Activated T-helper 17 cell treated with anti-CD3 and anti-CD28 coated beads, Interleukin-2, amount 50 U/mL, for 72 hours (primary cell): ENCODE measurements at places on chromosomes 1 and 21.
A peak's percentile ranks its signal among the peaks of the same experiment; 100 is the strongest.

DNA sequence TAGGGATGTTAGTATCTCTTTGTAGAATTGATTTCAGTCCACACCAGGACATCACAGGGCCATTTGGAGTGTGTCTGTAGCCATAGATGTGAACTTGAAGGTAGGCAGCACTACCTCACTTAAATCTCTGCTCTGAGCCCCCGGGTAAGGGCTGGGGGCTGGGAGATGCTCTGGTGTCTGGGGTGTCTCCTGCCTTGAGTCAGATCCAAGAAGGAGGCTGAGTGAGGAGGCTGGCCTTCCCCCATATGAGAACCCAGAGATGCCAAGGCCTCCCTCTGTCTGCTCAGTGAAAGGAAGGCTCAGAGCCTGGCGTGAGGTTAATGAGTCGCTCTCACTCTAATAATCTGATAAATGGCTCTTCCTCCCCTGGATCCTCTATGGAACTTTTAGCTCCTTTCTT, 161.6 kb downstream of the ACTL8 start:
- no peak for ATAC-seq
- no peaks in the 10 kb centered on the region for H3K36me3 ChIP-seq
- H3K27ac ChIP-seq: no peak overlapping the region
- peaks cover 41% of the 10 kb centered on the region for H3K27me3 ChIP-seq
- H3K4me3 ChIP-seq: no peak overlapping the region
- H3K4me1 ChIP-seq: no peaks in the 10 kb centered on the region

- peaks cover 26% of the 10 kb centered on the region for H3K4me1 ChIP-seq
- H3K27ac ChIP-seq: peak overlapping the region; percentile 100
- peak overlapping the region; percentile 100 for H3K4me3 ChIP-seq
- H3K36me3 ChIP-seq: peaks cover 30% of the 10 kb centered on the region
- peak; percentile 26 for ATAC-seq
These were observed 3.1 kb upstream of the CD2 start for GRCh38 chr1:116751146-116751545.

- H3K27me3 ChIP-seq: no peaks in the 10 kb centered on the region
- H3K27ac ChIP-seq: no peak overlapping the region
- no peaks in the 10 kb centered on the region for H3K4me1 ChIP-seq
These were observed 315.9 kb downstream of the ST6GALNAC3 start for GRCh38 chr1:76390456-76390855.

DNA sequence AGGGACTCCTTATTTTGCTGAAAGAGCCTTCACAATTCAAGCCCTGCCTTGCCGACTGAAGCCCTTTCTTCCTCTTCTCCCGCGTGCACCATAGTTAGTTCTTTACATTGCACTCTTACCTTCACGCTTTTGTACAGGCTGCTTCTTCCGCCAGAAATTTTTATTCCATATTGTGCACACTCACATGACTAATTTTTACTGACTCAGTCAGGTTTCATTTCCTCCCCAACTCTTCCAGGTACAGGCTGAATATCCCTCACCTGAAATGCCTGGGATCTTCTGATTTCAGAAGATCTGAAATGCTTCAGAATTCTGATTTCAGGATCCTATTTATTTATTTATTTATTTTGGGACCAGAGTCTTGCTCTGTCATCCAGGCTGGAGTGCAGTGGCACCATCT, 172.8 kb downstream of the ZNF281 start:
- H3K4me3 ChIP-seq: no peak overlapping the region
- H3K27me3 ChIP-seq: peaks cover 19% of the 10 kb centered on the region

DNA sequence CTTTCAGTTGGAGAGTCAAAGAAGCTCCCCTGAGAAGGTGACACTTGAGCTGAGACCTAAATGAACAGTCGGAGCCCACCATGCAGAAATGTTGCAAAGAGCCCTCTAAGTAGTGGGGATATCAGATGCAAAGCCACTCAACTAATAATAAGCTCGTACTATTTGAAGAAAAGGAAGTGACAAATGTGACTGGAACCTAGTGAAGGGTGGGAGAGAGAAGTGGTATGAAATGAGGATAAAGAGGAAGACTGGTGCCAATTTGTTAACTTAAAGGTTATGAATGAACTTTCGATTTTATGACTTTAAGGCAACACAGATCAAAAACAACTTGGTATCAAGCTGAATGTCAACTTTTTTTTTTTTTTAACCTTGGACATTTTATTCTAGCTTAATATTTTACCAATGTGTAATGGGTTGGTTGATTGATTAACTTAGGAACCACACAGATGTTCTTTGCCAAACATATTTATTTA, 14.7 kb downstream of the LYPLAL1 start:
- H3K4me1 ChIP-seq: peaks cover 27% of the 10 kb centered on the region
- ATAC-seq: peak; percentile 13
- H3K27me3 ChIP-seq: no peaks in the 10 kb centered on the region

- peak; percentile 54 for ATAC-seq
- no peaks in the 10 kb centered on the region for H3K36me3 ChIP-seq
- H3K4me3 ChIP-seq: no peak overlapping the region
- no peaks in the 10 kb centered on the region for H3K4me1 ChIP-seq
- H3K27me3 ChIP-seq: peaks cover 19% of the 10 kb centered on the region
These were observed 439.3 kb downstream of the NPHP4 start for GRCh38 chr1:5552787-5553484.

DNA sequence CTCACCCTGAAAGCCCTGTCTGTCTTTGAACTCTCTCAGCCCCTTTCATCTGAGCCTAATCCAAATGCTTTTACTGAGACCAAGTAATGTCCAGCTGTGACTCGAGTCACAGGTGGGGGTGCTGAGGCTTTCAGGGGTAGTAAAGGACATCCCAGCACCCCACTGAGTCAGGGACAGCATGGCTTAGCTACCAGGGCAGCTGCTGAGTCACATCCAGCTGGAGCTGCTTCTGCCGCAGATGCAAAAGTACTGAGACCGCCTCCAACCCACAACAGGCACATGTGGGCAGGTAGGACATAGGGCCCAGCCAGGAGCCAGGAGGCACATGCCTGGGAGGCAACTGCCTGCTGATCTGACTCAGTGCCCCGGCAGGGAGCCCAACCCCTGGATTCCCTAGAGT, 6.7 kb upstream of the VSIG8 start:
- no peak overlapping the region for H3K4me3 ChIP-seq
- no peaks in the 10 kb centered on the region for H3K27me3 ChIP-seq
- ATAC-seq: peak; percentile 90
- H3K4me1 ChIP-seq: peaks cover 9% of the 10 kb centered on the region
- no peak overlapping the region for H3K27ac ChIP-seq

DNA sequence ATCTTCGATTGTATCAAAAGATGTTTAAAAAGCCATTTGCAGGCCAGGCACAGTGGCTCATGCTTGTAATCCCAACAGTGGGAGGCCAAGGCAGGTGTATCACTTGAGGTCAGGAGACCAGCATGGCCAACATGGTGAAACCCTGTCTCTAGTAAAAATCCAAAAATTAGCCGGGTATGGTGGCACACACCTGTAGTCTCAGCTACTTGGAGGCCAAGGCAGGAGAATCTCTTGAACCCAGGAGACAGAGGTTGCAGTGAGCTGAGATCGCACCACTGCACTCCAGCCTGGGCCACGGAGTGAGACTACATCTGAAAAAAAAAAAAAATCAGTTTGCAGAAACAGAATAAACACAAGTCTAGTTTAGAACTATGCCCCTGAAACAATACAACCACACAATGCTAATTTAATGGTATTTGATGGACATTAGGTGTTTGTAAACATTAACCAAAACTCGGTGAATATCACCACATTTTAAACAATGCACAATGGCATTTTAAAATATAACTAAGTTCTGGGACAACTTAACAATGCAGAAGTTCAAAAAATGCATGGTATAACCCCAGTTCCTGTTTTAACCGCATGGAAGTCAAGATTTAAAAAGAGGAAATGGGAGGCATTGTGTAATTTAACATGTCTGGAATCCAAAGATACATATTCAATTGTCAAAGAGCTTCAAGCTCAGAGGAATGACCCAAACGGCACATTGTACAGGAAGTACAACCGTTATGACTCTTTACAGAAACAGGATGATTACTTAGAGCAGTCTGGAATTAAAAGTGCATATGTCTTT, 7.1 kb upstream of the PTTG1IP start:
- ATAC-seq: peak; percentile 38
- H3K27me3 ChIP-seq: no peaks in the 10 kb centered on the region
- peaks cover 12% of the 10 kb centered on the region for H3K4me1 ChIP-seq
- peaks cover 3% of the 10 kb centered on the region for H3K36me3 ChIP-seq
- peak overlapping the region; percentile 27 for H3K4me3 ChIP-seq

DNA sequence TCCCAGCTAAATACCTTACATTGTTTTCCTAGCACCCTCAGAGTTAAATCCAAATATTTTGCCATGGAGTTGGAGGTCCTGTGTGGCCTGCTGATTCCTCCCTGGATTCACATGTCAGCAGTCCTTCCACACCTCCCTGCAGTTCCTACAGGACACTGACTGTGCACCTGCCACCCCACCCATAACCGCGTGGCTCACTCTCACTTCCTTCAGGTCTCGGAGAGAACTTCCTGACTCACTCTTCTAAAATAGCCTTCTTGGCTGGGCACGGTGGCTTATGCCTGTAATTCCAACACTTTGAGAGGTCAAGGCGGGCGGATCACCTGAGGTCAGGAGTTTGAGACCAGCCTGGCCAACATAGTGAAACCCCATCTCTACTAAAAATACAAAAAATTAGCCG, 8.4 kb upstream of the CAMTA1 start:
- peaks cover 4% of the 10 kb centered on the region for H3K4me1 ChIP-seq
- H3K36me3 ChIP-seq: no peaks in the 10 kb centered on the region
- H3K27me3 ChIP-seq: peaks cover 14% of the 10 kb centered on the region
- H3K4me3 ChIP-seq: no peak overlapping the region

GRCh38 chr1:56934430-56935060, 31.3 kb downstream of the C8B start:
- no peaks in the 10 kb centered on the region for H3K4me1 ChIP-seq
- no peak overlapping the region for H3K4me3 ChIP-seq
- H3K27me3 ChIP-seq: peaks cover 7% of the 10 kb centered on the region
- H3K36me3 ChIP-seq: no peaks in the 10 kb centered on the region

GRCh38 chr1:158035976-158036583, 42.6 kb downstream of the KIRREL1 start:
- H3K4me3 ChIP-seq: no peak overlapping the region
- H3K27ac ChIP-seq: no peak overlapping the region
- H3K27me3 ChIP-seq: peaks cover 26% of the 10 kb centered on the region
- no peaks in the 10 kb centered on the region for H3K36me3 ChIP-seq

- H3K4me1 ChIP-seq: no peaks in the 10 kb centered on the region
- H3K27me3 ChIP-seq: peaks cover 5% of the 10 kb centered on the region
- no peak overlapping the region for H3K4me3 ChIP-seq
These were observed 199.4 kb downstream of the LYPLAL1 start for GRCh38 chr1:219372916-219373615.

DNA sequence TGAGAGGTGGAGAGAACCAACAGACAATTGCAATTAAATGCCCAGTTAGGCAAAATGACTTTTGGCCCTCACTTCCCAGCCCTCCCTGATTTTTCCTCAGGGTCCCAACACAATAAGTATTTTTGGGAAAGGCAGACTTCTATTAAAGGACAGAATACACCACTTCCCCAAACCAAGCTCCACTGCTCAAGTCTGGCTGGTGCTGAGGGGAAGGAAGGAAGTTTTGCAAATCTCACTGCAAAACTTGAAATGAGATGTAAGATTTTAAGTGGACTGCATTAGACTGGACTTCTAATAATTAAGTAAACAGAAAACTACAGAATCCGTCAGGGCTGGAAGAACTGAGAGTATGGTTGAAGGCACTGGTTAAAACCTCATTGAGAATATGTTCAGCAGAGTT, 32.2 kb upstream of the CD1D start:
- H3K4me3 ChIP-seq: peak overlapping the region; percentile 90
- no peaks in the 10 kb centered on the region for H3K27me3 ChIP-seq
- H3K4me1 ChIP-seq: peaks cover 22% of the 10 kb centered on the region

DNA sequence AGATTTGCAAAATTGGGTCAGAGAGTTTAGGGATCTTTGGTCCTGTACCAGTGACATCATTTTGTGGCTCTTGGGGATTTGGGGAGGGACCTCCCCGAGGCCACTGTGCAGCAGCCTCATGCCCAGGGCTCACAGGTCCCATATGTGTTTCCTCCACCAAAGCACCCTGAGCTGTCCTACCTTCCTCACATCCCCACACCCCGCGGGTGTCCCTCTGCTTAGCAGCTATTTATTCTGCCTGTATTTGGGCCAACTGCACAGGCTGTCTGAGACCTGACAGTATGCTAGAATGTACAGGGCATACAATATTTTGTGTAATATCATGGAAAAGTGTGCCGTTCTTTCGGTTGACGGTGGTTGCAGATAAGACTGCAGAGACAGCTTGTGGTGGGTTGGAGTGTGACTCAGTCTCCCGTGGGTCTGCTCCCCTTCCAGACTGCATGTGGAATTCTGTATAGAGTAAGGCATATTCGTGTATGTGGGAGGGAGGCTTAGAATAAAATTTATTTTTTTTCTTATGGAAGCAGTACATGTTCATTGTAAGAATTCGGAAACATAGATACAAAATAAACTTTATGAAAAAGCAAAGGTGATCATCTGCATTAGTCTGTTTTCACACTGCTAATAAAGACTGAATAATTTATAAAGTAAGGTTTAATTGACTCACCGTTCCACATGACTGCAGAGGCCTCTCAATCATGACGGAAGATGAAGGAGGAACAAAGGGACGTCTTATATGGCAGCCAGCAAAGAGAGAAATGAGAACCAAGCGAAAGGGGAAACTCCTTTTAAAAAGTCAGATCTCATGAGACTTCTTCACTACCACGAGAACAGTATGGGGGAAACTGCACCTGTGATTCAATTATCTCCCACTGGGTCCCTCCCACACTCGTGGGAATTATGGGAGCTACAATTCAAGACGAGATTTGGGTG, 84.4 kb downstream of the ADARB1 start:
- no peak for ATAC-seq
- H3K36me3 ChIP-seq: no peaks in the 10 kb centered on the region
- H3K27me3 ChIP-seq: no peaks in the 10 kb centered on the region
- peaks cover 28% of the 10 kb centered on the region for H3K4me1 ChIP-seq

DNA sequence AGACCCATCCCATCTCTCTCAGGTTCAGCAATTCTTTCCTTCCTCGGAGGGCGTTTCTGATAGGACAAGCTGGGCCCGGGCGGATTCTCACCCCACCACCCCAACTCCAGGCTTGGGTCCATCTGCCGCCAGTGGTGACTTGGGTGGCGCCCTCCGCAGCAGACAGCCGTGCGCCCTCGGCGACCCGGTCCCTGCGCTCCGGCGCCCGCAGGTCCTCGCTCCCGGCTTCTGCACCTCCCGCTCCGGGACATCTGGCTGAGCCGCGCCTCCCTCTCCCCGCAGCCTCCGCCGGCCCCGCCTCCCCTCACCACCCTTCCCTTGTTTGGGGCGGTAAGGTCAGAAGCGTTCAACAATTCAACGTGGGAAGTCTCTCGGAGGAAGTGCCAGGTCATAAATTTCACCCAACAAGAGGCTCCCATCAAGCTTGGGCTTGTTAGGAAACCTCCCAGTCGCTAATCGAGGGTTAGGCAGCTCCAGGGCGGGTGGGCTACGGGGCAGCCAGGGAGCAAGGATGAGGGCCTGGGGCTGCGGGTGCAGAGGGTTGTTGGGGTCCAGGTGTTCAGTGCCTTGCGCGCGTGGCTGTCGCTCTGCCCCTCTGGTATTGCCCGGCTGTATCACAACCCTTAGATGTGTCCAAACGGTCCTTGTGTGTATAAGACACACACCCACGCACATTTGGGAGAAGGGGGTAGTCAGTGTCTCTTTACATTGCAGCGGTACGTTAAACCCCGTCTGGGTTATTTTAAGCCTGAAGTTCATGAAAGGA, 39.8 kb downstream of the OLIG1 start:
- peak overlapping the region; percentile 36 for H3K4me3 ChIP-seq
- H3K27me3 ChIP-seq: peaks cover 39% of the 10 kb centered on the region
- H3K27ac ChIP-seq: no peak overlapping the region
- no peak for ATAC-seq

- no peak for ATAC-seq
- H3K27ac ChIP-seq: no peak overlapping the region
- H3K36me3 ChIP-seq: peaks cover 28% of the 10 kb centered on the region
- H3K4me1 ChIP-seq: peaks cover 14% of the 10 kb centered on the region
These were observed 14.4 kb downstream of the F11R start for GRCh38 chr1:161006563-161006962.
